NCI-H345 (cell line): ENCODE measurements at places on chromosomes 11 and 22.
A peak's percentile ranks its signal among the peaks of the same experiment; 100 is the strongest.

DNA sequence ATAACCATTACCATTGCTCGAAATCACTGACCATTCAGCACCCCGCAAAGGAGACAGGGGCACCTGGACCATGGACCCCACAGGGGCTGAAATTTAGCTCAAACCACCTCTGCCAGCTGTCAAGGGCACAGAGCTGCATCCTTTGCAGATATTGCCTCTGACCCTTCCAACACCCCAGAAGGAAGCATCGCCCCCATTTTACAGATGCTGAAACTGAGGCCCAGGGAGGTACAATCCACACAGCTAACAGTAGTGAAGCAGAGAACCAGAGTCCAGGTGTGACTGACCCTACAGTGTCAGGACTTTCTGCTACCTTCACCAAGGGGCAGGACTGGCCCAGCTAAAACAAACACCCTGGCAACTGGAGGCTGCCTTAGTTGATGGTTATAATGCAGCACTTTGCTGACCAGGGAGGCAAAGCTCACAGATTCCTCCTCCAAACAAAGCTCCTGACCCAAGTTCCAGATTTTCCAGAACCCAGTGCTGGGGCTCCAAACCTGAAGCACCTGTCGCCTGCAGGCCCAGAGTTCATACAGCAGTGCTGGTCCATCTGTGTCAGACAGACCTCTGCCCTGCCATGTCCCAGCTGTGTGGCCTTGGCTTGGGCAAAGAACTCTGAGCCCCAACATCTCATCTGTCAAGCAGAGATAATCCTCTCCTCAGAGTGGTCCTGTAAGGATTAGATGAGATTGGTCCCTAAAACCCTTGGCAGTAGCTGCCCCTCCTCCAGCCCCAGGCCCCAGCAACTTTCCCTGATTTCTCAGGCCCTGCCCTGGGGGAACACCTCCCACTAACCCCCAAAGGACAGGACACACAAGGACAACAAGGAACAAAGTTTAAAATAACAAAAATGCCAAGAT is 15.2 kb upstream of the ARAP1 start:
- no peak for DNase-seq

GRCh38 chr22:24329453-24329852 is 58.8 kb downstream of the SPECC1L start:
- DNase-seq: no peak

DNA sequence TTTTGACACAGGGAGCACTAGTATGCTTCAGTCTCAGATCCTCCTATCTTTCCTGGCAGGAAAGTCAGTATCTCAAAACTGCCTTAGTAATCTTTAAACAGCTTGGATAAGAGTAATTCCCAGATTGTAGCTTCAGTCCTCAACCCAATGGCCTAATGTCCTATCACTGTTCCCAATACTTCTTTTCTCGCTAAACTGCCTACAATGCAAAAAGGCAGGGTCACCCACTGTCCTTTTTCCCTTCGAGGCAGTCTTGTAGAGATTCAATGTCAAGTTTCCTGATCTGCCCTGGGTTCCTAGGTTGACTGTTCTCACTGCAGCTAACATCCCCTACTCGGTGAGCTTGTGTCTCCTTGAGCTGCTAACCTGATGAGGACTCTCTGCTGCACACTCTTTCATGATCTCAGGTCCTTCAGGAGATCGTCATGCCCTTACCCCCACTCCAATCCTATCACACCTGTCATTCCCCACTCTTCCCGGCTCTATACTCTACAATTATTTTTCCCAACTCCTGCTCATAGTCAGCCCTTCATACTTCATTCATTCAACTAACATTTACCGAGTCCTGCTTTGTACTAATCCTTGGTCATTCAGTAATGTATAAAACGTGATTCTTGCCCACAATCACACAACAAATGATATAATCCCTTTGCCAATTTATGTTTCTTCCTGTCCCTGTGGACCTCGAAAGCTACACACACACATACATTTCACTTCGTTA is 904 bp downstream of the C2CD3 start:
- DNase-seq: peak; percentile 5

GRCh38 chr22:37012262-37012904 is 6.9 kb downstream of the TST start:
- no peak for DNase-seq

GRCh38 chr22:19880786-19881569 is 26.3 kb upstream of the GNB1L start:
- DNase-seq: no peak

GRCh38 chr11:73295241-73295995 is 12.7 kb upstream of the ARHGEF17 start:
- peak; percentile 32 for DNase-seq

GRCh38 chr11:78535920-78536319 is 38.7 kb downstream of the NARS2 start:
- DNase-seq: no peak

- DNase-seq: no peak
These were observed 952 bp downstream of the TBC1D10A start for GRCh38 chr22:30325724-30326254.

GRCh38 chr11:3825473-3826154 is 15.1 kb downstream of the RHOG start:
- no peak for DNase-seq

GRCh38 chr22:39932918-39933649 is 27.1 kb upstream of the TMA7B start:
- no peak for DNase-seq

- DNase-seq: peak; percentile 72
These were observed 19.6 kb upstream of the CARD10 start for GRCh38 chr22:37538590-37539357.

DNA sequence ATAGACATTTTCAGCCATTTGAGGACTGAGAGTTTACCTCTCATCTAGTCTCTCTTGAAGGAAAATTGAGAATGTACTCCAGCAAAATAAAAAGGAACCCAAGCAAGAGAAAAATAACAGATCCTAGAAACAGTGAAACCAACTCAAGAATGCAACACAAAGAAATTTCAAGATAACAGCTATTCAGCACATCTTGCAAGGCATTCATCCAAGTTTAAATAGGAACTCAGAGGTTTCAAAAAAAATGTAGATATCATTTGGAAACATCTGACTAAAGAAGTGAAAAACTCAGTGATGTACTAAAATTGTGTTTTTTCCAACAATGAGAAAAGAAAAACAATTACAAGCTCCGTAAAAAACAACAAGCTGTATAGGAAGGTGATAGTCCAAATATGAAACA is 76.4 kb downstream of the TMEM135 start:
- no peak for DNase-seq

DNA sequence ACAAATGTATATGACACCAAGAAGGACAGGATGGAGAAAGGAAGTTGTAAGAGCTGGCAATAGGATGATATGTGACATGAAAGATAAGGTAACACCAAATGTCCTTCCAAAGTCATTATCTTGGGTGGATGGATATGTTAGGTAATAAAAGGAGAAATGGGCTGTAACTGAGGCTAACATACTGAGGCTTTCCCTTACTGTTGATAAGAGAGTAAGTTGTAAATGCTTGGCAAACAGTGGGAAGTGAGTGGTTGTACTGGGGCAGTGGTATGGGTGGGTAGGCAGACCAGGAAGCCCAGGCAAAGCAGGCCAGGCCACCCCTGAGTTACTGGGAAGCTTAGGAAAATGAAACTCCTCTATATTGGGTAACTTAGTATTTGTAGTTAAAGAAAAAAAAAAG is 73.7 kb downstream of the ARHGAP42 start:
- no peak for DNase-seq

DNA sequence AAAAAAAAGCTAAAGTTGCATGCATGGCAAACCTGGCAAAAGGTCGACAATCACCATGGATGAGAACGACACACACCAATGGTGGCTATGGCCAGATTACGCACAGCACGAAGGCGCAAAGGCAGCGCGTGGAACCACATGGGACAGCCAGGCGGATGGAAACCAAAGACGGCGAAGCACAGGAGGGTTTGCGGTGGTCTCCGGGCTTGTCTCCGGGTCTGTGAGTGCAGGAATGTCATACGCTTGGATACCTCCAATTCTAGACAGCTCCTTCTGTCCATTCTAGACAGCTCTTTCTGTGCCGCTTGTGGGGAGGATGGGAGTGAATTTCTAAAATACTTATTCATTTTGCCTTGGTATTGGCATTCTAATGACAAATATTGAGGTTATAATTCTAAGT is 685.4 kb downstream of the BRD1 start:
- DNase-seq: no peak

DNA sequence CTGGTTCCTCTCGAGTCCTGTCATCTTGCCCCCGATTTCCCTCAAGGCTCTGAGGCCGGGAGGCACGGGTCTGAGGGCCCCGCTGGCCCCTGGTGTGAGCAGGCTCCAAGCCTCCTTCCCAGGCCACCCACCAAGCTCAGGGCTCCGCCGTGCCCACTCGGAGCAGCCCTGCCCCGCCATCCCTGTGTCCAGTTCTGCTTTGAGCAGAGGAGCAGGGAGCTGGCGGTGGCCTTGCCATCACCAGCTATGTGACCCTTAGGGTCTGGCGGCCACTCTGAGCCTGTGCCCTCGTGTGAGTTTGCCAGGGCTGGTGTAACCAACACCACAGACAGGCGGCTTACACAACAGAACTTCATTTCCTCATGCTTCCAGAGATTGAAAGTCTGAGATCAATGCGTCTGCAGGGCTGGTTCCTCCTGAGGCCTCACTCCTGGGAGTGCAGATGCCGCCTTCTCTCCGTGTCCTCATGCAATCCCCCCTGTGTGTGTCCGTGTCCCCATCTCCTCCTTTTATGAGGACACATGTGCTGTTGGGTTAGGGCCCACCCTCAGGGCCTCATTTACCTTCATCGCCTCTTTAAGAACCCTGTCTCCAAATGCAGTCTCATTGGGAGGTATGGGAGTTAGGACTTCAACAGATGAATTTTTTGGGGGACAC is 36.5 kb upstream of the CELSR1 start:
- DNase-seq: no peak

DNA sequence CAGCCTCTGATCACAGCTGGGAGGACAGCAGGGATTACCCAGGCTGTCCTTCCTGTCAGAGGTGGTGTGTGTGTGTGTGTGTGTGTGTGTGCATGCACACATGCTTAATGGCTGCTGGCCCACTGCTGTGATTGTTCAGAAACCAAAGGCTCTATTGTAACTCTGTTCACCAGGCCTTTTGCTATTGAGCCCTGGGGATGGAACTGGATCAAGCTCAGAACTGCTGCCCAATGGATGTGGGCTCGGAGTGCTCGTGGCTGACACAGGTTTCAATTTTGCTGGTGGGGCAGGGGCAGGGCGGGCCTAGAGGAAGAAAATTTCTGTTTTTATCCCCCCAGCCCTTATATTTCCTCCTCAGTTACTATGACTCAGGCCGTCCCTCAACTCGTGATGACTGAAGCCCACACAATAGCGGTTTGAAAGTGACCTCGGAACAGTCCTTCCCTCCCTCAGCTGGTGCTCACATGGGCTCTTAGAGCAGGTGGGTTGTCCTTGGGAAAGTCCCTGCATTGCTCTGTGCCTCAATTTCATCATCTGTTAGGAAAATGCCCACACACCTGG is 359.3 kb downstream of the TENM4 start:
- DNase-seq: no peak

GRCh38 chr22:21945453-21946261 is 7.0 kb downstream of the PPM1F start:
- no peak for DNase-seq

DNA sequence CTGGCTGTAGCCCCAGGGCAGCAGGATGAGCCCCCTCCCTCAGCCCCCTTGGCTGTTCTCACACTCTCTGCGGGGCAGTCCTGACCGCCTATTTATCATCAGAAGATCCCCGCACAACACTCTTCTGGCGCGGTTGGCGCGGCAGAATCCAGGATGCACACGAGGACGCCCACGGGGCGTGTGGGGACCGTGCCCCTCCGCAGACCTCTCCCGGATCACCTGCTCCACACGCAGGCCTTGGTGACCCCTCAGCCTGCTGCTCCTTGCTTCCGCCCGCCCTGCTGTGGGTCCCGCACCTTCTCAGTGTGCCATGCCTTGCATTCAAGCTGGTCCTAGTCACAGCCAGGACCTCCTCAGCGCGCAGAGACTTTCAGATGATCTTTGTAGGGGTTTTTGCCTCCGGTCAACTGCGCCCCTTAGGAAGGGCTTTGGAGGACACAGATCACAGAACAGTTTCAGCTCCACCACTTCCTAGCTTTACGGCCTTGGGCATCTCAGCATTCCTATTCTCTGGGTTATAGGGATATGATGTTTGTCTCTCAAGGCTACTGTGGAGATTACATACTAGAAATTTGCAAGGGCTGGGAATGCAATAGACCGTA is 841 bp upstream of the TUB start:
- no peak for DNase-seq

- DNase-seq: peak; percentile 38
These were observed 59.8 kb upstream of the WNT7B start for GRCh38 chr22:46036558-46037408.

DNA sequence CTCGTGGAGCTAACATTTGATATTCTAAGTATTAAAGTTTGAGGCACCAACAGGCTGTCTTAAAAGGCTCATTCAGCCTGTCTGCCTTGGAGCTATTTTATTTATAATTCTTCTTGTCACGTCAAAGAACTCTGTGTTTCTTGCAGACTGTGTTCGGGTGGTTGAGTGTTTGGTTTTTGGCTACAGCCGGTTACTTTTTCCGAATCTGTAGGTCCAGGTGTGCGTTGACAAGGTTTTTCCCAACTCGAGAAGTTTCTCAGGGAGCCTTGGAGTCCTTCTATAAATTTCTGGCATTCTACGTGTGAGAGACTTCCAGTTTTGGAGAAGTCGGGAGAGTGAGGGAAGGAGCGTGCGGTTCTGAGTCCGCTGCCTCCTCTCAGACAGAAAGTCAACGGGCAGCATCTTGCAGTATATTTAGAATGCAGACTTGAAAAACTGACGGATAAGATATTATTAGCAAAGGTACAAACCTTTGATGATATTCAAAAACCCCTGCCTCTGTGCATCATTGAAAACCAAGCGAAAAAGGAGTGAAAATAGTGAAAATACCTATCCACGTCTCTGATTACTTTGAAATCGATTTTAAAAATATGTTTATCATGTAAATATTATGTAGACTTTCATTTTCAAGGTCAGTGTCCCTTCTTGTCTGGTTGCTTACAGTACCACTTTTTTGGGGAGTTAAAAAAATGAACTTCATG is 85.2 kb upstream of the PPARA start:
- no peak for DNase-seq

DNA sequence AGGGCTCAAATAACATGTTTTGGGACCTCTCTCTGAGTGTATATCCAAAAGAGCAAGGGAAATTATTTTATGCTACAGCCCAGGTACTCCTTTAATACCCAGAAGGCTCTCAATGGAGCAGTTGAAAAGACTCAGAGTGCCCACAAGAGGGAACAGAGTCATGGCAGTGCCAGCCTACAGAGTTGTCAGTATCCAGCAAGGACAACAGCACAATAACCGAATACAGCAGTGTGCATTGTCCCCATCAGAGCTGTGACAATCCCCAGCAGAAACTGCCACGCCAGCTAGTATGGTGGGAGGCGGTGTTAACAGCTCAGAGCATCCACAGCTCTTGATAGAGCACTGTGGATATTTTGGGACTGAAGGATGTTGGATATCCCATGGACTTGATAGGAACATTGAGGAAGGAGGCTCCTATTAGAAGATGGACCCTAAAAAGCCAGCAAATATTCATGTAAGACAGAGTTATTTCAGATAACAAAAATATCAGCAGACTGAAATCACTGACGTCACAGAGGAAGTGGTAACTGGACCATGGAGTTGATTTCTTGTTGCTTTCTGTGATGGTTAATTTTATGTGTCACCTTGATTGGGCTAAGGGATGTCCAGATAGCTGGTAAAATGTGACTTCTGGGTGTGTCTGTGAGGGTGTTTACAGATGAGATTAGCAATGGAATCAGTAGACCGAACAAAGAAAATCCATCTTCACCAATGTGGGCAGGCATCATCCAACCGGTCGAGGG is 17.7 kb upstream of the PAFAH1B2 start:
- DNase-seq: no peak
